Stimulated activated CD4-positive, alpha-beta T cell treated with anti-CD3 and anti-CD28 coated beads, Interleukin-1b, Interleukin-23, amount 100 ng/mL, for 24 hours (primary cell): ENCODE measurements at places on chromosomes 7 and 10.

GRCh38 chr7:50584793-50585408 is 19.7 kb upstream of the DDC start:
- DNase-seq: no peak

DNA sequence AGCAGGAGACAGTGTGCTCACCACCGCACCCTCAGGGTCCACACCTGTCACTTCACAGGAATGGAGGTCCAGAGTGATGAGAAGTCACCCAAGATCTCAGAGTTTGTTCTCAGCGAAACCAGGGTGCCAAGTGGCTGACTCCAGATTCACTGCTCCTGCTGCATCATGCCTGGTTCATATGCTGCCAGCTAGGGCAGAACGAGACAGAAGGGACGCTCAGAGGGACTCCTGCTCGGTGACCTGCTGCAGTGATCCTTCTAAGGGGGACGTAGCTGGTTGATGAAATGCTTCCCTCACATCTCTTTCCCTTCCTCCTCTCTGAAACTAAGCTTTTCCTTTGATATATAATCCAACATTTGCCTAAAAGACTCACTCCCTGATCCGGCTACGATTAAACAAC is 248.5 kb downstream of the SFMBT2 start:
- DNase-seq: no peak

DNA sequence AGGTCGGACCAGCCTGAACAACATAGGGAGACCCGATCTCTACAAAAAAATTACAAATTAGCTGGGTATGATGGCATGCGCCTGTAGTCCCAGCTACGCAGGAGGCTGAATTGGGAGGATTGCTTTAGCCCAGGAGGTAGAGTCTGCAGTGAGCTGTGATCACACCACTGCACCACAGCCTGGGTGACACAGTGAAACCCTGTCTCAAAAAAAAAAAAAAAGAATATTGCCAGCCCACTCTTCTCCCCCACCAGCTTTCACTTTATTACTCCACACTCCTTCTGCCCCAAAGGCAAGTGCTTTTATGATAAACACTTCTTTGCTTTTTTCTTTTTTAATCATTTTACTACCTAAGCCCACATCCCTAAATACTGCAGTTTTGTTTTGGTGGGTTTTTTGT is 14.8 kb downstream of the RAB19 start:
- DNase-seq: no peak

- DNase-seq: no peak
Observed at GRCh38 chr7:50400114-50400513, 50.0 kb downstream of the FIGNL1 start.

- DNase-seq: no peak
Observed at GRCh38 chr7:34320412-34320811, 337.6 kb upstream of the NPSR1 start.

DNA sequence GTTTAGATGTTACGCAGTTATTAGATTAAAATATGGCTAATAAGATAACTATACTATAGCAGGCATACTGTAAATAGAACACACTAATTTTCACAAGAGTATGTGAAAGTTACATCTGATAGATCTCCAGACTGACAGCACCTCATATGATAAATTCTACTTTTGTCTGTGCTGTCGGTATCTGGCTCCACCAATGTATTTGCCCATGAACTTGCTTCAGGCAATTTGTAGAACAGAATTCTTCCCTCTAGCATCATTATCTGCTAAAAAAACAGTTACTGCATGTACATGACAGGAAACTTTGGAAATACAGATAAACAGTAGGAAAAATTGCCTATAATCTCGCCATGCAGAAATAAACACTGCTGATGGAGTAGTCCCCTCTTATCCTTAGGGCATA is 137.7 kb downstream of the WNT2 start:
- DNase-seq: no peak
